ENCODE measurements at places on chromosomes 2 and 18.

GRCh38 chr18:42425025-42425424 lies 470.0 kb downstream of the PIK3C3 start:
- DNase-seq, result no peak

DNA sequence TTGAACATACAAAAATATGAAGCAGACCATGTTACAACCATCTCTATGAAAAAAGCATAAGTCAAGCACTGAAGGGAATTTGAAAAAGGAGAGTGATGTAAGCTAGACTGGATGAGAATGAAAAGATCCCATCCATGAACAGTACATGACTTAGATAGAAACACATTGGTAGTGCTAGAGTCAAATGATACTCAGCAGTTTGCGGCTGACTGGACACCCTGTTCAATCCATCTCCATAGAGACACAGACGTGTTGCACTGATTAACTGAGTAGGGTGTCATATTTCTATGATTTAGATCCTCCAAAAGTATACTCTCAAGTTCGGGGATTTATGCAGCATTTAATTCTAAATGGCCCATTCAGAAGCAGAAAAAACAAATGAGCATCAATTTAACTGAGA lies 674.3 kb upstream of the NRXN1 start:
- peak; percentile 54 for DNase-seq

DNA sequence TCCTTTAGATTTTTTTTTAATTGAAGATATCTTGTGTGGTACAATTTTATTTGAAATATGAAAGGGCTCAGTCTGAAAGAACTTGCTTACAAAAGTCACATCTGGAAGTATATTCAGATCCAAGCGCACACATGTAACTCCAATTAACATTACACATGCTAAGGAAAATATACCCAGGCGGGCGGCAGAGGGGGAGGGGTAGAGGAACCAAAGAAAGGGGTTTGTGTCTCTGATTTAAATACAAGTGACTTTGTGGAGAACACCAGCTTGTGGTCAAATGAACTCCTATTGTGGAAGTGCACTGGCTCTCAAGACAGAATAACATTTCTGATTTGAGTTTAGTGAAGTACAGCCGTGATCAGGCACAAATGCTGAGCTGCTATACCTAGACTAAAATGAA lies 280.2 kb upstream of the SOX11 start:
- DNase-seq, result no peak

DNA sequence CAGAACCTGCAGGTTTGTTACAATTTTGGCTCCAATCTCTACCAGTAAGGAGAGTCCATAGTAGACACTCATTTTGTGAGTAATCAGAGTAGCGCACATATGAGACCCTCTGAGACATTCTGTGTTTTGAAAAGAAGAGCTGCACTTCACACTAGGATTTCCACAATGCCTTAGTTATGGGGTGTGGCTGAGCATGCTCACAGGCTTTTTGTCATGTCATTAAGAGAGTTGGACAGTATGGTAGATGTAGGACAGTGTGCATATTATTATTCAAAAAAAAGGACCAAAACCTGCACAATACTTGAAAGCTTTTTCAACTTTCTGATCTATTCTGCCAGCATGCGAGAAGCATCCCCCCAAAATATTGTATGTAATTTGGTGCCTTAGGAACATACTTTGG lies 24.9 kb upstream of the TRIM43B start:
- DNase-seq, result no peak

- DNase-seq, result no peak
Observed at GRCh38 chr2:99776206-99776905, 286.5 kb upstream of the REV1 start.

GRCh38 chr2:42756150-42756775 lies 7.7 kb downstream of the OXER1 start:
- no peak for DNase-seq

GRCh38 chr2:129935118-129935517 lies 44.3 kb upstream of the RAB6C start:
- DNase-seq, result no peak

DNA sequence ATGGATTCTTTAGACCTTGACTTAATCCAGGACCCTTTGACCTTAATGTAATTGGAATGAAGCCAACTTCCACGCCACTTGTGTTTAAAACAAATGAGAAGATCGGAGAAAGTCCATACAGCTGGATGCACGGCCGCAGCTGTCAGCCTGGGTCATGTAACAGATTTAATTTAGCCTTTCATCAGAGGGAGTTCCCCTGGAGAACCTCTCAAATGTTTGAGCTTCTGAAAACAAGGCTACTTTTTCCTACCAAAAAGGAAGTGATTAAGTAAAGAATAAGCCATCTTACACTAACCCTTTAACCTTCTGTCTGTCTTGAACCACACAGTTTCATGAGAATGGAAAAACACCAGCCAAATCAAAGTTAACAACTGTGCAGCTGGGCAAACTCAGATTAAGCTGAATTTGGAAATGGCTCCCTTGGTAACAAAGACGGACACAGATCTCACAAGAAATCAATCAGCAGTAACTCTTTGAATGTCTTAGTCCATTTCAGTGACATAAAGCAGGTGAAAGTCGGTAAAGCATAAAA lies 103.6 kb downstream of the DOCK10 start:
- no peak for DNase-seq

DNA sequence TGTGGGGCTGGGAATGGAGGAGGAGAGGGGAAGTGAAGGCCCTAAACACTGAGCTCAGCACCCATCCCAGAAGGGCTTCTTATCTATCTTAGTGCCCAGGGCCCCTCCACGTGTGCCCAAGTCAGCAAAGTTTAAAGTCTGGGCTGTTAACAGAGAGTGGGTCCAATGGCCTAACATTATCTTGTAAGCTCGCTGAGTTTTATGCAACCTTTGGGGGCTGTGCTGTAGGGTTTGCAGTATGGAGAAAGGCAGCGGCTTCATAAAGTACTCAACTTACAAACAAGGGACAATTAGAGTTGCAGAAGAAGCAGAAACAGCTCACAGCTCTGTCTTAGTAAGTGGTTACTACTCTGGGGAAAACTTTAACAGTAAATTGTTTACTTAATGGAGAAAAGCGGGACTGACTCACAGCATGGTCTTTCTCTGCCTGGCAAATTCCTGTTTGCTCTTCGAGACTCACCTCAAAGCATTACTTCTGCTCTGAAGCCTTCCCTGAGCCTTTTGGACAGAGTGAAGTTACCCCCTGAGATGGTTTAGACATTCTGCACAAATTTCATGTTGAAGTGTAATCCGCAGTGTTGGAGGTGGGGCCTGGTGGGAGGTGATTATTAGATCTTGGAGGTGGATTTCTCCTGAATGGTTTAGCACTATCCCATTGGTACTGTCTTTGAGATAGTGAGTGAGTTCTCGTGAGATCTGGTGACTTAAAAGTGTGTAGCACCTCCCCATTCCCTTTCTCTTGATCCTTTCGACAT lies 9.0 kb downstream of the ENOSF1 start:
- no peak for DNase-seq

- no peak for DNase-seq
Observed at GRCh38 chr18:68263481-68263880, 451.4 kb downstream of the TMX3 start.

- DNase-seq, result no peak
Observed at GRCh38 chr2:128410035-128410757, 91.5 kb upstream of the HS6ST1 start.

DNA sequence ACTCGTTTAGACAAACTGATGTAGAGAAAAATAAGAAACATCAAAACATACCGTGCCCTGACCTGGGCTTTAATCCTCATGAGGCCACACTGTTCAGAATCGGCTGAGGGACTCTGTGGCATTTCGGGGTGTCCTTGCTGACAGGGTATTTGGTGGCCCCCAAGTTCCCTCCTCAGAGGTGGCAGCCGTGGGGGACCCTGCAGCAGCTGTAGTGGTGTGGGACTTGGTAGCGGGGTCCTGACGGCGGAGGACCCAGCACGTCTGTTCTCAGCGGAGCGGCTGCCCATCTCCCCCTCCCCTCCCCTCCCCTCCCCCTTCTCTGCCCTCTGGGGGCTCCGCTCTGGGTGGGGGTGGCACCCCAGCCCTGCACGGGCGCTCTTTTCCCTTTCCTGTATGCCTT lies 18.4 kb downstream of the KCNG2 start:
- DNase-seq, result no peak

DNA sequence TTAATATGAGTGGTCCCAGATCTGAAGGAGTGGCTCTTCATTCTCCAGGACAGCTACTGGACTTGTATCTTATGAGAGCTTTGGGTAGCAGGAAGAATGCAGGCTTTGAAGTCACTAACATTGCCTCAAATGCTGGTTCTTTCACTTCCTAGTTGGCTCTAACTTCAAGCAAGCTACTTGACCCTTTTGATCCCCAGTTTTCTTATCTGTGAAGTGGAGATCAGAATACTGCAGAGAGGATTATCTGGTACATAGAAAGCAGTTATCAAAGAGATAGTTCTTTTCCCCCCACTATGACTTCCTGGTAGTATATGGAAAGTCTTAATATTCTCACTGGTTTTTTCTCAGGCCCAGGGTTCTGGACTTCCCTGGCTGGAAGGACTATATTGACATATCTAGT lies 3.4 kb upstream of the PLCL1 start:
- DNase-seq, result no peak

GRCh38 chr2:86274265-86274917 lies 63.0 kb downstream of the REEP1 start:
- DNase-seq, result no peak

GRCh38 chr2:60570251-60570650 lies 16.8 kb upstream of the BCL11A start:
- no peak for DNase-seq

DNA sequence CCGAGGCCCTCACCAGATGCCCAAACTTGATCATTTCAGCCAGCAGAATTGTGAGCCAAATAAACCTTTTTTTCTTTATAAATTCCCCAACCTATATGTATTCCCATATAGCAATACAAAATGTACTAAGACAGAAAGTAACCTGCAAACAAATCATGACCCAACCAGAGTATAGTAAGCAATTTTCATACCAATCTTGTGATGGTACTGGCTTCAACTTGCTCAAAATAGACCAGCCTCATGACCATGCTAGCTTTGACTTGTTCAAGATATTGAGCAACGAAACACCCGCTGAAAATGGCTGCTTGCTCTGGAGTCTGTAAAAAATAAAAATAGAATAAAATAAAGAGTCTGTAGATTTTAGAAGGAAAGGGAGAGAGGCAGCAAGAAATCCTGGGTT lies 97.6 kb downstream of the C1D start:
- DNase-seq, result no peak

- no peak for DNase-seq
Observed at GRCh38 chr2:195477248-195477995, 179.6 kb upstream of the SLC39A10 start.

- DNase-seq, result no peak
Observed at GRCh38 chr2:86186431-86186830, 8.8 kb downstream of the IMMT start.

- no peak for DNase-seq
Observed at GRCh38 chr2:8632755-8633154, 49.1 kb upstream of the ID2 start.

- no peak for DNase-seq
Observed at GRCh38 chr18:26190506-26190905, 35.7 kb upstream of the TAF4B start.

GRCh38 chr2:106144621-106145331 lies 49.3 kb downstream of the UXS1 start:
- no peak for DNase-seq

- DNase-seq, result no peak
Observed at GRCh38 chr18:77373730-77374445, 124.2 kb downstream of the GALR1 start.

DNA sequence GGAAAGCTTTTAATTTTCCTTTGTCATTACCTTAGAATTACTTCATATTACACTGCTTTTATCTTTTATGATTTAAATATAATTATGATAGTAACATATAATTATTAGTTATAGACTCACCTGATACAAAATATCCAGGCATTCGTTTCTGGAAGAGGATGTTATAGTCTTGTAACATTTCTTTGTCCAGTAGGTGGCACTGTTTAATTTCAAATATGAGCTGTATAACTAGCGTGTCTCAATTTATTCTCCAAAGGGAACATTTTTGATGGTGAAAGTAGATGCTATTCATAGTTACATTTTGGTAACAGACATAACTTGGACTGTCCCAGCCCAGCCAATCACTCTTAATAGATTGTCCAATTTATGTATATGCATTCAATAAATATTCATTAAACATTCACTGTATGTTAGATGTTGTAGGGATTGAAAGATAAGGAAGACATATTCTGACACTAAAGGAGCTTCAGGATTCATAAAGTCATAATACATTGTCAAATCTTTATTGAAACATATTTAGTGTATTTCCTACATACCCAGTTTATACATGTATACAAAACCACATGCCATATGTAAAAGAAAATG lies 19.2 kb downstream of the DAW1 start:
- peak; percentile 63 for DNase-seq

- DNase-seq, result no peak
Observed at GRCh38 chr2:126664639-126665038, 8.7 kb downstream of the GYPC start.

GRCh38 chr2:147789287-147789686 lies 55.5 kb upstream of the ACVR2A start:
- DNase-seq, result no peak

- DNase-seq, result no peak
Observed at GRCh38 chr2:199216253-199216652, 241.5 kb downstream of the SATB2 start.

DNA sequence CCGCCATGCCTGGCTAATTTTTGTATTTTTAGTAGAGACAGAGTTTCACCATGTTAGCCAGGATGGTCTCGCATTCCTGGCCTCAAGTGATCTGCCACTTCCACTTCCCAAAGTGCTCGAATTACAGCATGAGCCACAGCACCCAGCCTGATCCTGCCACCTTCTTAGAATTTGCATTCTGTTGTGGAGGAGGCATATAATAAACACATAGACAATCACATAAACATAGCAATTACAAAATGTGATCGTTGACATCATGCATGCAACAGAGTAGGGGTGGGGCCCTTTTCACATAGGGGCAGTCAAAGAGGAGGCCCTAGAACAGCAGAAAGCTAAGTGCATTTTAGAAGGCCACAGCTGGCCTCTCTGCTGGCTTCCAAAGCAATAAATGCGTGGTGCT lies 39.9 kb upstream of the TSPYL6 start:
- DNase-seq, result no peak

DNA sequence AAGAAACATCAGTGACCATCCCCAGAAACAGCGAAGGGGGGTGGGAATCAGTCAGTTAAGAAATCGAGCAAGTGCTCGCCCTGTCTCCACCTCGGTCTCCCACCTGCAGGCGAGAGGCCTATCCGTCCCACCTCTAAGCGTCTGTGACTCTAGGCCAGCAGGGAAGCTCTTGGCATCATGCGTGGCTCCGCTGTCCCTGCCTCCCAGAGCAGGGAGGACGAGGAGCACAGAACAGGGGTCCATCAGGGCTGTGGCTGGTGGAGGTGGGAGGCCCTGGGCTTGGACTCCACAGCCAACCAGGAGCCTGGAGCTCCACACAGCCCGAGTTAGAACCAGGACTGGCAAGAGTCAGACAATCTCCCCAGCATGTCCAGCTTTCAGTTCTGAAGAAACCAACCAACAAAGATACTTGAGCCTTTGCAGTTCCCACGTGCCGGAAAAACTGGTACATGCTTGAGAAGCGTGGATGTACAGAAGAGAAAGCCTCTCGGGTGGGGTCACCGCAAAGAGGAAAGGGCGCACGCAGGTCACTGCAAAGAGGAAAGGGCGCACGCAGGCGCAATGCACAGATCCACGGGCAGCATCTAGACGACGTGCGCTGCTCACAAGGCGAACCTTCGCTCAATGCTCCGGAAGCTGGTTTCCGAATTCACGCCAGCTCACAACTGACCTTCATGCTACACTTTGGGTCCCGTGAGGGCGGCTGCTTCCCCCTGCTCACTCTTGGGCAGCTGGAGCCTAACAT lies 104.5 kb upstream of the ALKAL2 start:
- no peak for DNase-seq

GRCh38 chr2:69731147-69731970 lies 10.6 kb upstream of the ANXA4 start:
- no peak for DNase-seq

All from NCI-H1105 treated with DMSO at 0.1 percent for 48 hours (cell line).